ENCODE measurements at places on chromosomes 7 and 10.

GRCh38 chr10:78684947-78685346 lies 383.8 kb upstream of the ZMIZ1 start:
- no peak for DNase-seq

DNA sequence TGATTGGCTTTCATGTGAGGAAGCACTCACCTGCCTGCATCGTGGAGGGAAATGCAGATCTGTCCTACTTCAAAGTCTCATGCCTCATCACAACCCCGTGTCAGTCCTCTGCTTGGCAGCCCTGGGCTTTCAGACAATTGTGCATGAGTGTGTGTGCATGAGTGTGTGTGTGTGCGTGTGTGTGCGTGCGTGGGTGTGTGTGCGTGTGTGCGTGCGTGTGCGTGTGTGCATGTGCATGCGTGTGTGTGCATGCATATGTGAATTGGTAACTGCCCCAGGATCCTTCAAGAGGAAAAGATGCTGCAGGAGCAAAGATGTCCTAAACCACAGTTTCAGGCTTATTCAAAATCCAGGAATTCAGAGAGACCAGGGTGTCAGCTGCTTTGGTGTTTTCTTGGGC lies 71.3 kb downstream of the LANCL2 start:
- no peak for DNase-seq

GRCh38 chr7:74587435-74588126 lies 69.9 kb upstream of the GTF2I start:
- DNase-seq: no peak

DNA sequence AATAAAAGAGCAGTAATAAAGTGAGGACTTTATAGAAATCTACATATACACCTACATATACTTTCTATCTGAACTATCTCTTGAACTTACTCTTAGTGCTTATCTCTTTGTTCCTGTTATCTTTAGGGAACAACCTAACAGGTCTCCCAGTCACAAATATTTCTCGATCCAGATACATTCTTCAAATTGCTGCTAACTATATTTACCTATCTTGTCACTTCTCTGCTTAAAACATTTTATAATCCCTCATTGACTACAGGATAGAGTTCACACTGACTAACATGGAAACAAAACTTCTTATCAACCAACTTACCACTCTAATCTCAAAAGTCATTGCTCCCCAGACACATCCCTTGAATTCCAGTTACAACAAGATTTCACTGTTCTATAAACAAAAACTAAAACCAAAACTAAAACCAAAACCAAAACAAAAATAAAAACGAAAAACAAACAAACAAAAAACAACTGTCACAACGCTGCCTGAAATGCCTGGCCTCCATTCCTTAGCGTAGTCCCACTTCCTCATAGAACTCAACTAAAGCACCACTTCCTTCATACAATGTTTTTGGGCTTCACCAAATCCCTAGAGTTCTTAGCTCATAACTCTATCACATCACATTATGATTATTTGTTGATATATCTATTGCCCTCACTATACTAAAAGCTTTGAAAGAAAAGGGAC lies 134.7 kb downstream of the SEMA3D start:
- no peak for DNase-seq

DNA sequence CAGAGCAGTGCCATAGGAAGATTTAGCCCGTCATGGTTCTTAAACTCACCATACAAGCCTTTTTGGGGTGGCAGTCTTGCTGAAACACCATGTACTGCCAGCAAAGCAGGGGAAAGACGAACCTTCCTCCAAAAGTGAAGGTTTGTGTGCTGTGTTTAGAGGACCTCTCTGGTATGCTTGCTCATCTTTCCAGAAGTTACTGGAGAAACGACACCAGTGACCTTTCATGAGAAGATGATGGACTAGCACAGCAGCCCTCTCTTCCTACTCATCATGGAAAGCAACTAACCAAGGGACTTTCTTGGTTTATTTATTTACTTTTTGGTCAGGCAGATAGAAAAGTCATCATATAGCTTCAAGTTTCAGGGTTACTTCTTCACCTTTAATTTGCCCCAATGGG lies 247.4 kb downstream of the PTEN start:
- DNase-seq: no peak

DNA sequence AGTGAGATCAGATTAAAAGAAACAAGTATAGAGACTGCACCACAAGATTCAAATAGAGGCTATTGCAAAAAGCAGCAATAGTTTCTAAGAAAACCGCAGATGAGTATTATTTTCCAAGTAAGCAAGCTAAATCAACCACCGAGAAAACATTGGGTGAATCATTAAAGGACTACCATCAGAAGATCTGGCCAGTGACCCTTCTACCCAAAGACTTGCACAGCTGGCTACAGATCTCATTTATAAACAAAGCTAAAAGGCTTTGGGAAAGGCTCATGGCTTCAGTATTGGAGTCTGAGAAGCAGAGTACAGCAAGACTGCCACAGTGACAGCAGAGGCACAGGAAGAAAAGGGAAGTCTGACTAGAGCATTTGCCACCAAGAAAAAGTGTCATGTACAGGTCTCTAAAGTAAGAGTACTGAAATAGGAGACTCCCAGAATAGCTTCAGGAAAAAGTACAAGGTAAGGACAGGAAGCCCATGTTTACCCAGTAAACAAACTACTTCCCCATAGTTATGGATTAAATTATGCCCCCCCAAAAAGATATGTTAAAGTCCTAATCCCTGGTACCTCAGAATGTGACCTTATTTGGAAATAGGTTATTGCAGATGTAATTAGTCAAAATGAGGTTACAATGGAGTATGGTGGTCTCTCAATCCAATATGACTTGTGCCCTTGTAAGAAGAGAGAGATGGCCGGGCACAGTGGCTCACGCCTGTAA lies 19.0 kb downstream of the STEAP1 start:
- no peak for DNase-seq

GRCh38 chr7:158702944-158703343 lies 1.7 kb downstream of the NCAPG2 start:
- DNase-seq: no peak

- DNase-seq: no peak
Observed at GRCh38 chr7:94042381-94042780, 38.2 kb upstream of the BET1 start.
